ENCODE measurements at places on chromosomes 6 and 20.

DNA sequence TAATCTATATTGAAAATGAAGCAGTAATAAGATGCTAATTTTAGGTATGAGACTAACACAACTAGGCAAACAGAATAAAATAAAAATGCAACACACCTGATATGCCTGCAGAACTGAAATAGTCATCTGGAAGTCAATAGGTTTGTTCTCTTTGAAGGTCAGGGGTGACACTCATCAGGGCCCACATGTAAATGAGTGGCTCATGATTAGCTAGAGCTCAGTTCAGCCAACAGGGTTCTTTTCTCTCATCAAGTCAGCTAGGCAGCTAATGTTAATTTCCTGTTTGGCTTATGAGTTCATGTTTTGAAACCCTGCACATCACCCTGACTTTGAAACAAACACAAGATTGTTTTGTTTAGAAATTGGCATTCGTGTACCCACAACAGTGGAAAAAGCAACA, 23.8 kb downstream of the SMLR1 start:
- no peak for DNase-seq

GRCh38 chr6:38305995-38306681, 333.6 kb downstream of the BTBD9 start:
- no peak for DNase-seq

DNA sequence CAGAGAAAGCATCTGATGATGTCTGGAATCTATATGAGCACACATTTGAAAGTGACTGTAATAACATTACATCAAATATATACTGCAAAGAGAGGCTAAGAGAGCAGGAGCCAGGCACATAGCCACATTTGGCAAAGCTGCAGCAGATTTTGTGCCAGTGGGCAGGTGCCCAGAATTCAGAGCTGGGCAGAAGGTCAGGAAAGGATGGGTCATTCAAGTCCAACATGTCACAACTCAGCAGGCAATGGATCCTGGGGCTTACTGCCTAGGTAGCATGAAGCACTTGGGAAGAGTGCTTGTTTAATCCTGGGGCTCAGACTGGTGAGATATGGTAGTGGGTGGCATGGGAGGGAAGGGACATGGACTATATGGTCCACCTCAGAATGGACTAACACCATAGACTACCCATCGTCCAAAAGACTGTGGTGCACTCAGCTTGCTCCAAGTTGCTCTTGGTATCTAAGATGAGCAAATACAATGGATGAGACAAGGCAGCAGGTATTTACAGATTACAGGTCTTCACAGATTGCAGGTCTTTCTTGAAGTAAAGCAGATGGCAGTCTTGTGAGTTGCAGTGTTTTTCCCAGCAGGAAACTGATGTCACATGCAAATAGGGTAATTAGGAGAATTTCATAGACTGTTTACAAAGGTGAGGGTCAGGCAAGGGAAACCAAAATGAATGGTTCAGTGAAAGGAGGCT, 31.2 kb upstream of the SHLD1 start:
- no peak for DNase-seq

- DNase-seq, result no peak
Measured at GRCh38 chr20:5831539-5832237, 81.5 kb downstream of the SHLD1 start.

GRCh38 chr6:150323205-150323604, 45.6 kb upstream of the IYD start:
- no peak for DNase-seq

DNA sequence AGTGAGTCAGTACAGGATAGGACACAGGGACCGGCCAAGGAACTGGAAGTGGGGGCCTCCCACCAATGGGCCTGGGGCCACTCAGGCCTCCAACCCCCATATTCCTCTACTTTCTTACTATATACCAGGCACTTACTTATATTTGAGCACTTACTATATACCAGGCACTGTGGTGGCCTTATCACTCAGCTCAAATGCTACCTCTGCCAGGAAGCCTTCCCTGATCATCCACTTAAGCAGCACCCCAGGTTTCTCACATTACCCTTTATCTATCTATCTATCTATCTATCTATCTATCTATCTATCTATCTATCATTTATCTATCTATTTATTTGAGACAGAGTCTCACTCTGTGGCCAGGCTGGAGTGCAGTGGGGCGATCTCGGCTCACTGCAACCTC, 12.3 kb upstream of the UBE2V1 start:
- no peak for DNase-seq
